ENCODE measurements at places on chromosomes 7 and 10. TPM values are rescaled to one million over a fixed set of nuclear protein-coding genes. Genes with fewer than 3 reads are reported as not detected.

TMEM209 gene
- total RNA-seq = 11.9 TPM

GSDME gene
- total RNA-seq = 79.9 TPM

LMOD2 gene
- total RNA-seq = not detected

NEUROG3 gene
- not detected for total RNA-seq

ARL5B gene
- 4.6 TPM for total RNA-seq

CFAP46 gene
- total RNA-seq = 0.53 TPM

ACHE gene
- not detected for total RNA-seq

Data from myometrial cell (primary cell).